K562 (cell line): ENCODE measurements at places on chromosomes 2 and 18. TPM values are rescaled to one million over a fixed set of nuclear protein-coding genes. Genes with fewer than 3 reads are reported as not detected.
A peak's percentile ranks its signal among the peaks of the same experiment; 100 is the strongest.

Gene LRRTM4
- not detected in 2 replicates for total RNA-seq

DNA sequence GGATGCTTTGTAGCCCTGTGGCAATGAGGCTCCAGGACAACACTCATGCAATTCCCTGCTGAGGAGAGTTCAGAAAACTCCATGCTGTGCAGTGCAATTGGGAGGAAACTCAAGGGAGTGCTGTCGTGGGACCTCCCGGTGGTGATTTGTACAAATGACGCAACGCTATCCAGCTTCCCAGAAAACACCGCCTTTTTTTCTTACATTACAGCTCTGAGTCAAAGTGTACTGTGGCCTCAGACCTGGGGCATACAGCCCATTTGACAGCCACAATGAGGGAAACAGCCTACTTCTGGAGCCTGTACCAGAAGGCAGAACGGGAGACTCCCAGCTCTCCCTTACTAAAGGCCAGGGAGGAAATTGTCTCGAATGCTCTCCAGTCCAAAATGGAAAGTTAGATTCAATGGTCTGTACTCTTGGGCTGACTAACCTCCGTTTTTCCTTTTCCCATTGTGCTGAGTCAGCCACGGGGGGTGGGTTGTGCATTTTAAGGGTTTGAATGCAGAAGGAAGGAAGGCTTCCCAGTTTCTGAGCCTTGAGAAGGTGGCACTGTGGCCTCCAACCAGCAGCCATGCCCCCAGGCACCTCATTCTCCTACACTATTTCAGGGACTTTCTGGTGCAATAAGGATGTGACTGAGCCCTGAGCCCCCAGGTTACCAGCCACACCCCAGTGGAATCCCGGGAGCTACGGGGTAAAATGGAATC lies 16.4 kb upstream of the CYP1B1 start:
- H3K27ac ChIP-seq: no peak overlapping the region
- DNase-seq: no peak
- H3K4me3 ChIP-seq: no peak overlapping the region

Gene AMER3
- not detected in 2 replicates for total RNA-seq

Gene YES1
- 90.6 and 99.4 TPM in 2 replicates for total RNA-seq

- H3K4me1 ChIP-seq: peaks cover 39% of the 10 kb centered on the region
- H3K36me3 ChIP-seq: peaks cover 7% of the 10 kb centered on the region; the same call in 2 of the 3 replicates
- H3K27me3 ChIP-seq: no peaks in the 10 kb centered on the region
- H3K27ac ChIP-seq: peak overlapping the region; percentile 25; the same call in 1 of the 3 replicates
- no peak for DNase-seq
Measured at GRCh38 chr2:120257522-120257921, 4.9 kb downstream of the RALB start.

- H3K27ac ChIP-seq: no peak overlapping the region
- H3K27me3 ChIP-seq: no peaks in the 10 kb centered on the region
- H3K4me1 ChIP-seq: no peaks in the 10 kb centered on the region
- no peak overlapping the region for H3K4me3 ChIP-seq
Measured at GRCh38 chr2:174376967-174377366, 18.6 kb upstream of the SCRN3 start.

- DNase-seq: no peak
- H3K4me1 ChIP-seq: no peaks in the 10 kb centered on the region
- no peaks in the 10 kb centered on the region for H3K27me3 ChIP-seq
- H3K4me3 ChIP-seq: no peak overlapping the region
Measured at GRCh38 chr2:60847854-60848253, 33.5 kb upstream of the REL start.

DNA sequence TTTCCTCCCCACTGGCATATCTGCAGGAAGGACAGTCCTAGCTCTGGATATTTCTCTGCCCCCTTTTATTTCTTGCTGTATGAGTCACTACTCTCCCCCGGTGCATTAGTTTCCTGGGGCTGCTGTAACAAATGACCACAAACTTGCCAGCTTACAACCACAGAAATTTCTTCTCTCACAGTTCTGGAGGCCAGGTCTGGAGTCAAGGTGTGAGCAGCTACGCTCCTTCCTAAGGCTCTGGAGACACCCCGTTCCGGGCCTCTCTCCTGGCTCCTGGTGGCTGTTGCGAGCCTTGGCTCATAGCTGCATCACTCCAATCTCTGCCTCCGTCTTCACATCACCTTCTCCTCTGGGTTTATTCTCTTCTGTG lies 34.1 kb downstream of the PTPRM start:
- H3K4me1 ChIP-seq: no peaks in the 10 kb centered on the region
- H3K36me3 ChIP-seq: no peaks in the 10 kb centered on the region
- H3K27ac ChIP-seq: no peak overlapping the region
- no peak overlapping the region for H3K4me3 ChIP-seq

Gene ALPI
- total RNA-seq: not detected in 2 replicates

Gene ITPRIPL1
- 8.9 and 9.0 TPM in 2 replicates for total RNA-seq

Gene GALNT1
- total RNA-seq: 49.6 and 53.0 TPM in 2 replicates

Gene NEU2
- not detected in 2 replicates for total RNA-seq

Gene CHMP1B
- 17.1 and 21.3 TPM in 2 replicates for total RNA-seq

- peaks cover 9% of the 10 kb centered on the region; the same call in 2 of the 3 replicates for H3K4me1 ChIP-seq
- H3K27ac ChIP-seq: no peak overlapping the region
- no peak for DNase-seq
- H3K27me3 ChIP-seq: no peaks in the 10 kb centered on the region
Measured at GRCh38 chr18:55479656-55480420, 108.2 kb downstream of the TCF4 start.

DNA sequence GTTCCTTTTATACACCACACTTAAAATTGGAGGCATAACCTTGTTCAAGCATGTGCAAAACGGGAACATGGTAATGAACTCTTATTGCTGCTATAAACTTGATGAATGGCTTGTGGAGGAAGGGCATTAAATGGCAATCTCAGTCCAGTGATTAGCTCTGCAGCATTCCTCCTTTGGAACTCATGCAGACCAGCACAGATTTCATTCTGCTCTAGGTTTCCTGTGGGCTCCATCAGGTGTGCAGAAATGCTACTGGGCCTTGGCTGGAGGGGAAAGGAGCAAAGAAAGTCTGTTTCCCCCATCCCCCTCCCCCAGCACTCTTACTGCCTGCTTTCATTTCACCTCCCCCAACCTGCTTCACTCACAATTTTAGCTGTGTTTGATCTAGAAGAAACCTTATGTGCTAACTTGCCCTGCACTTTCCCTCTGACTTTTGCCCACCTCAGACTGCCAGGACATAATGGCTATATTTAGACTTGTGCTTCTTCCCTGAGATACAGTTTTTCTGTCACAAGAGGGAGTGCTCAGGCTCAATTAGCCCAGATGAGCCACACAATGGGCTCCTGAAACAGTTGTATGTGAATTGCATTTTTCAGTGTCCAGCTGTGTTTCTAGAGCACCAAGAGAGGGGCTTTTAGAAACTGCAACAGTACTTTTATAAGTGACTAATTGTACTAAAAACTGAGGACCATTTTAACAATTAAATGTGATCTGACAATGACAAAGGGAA lies 109.8 kb downstream of the FSHR start:
- DNase-seq: no peak
- H3K4me3 ChIP-seq: no peak overlapping the region
- H3K27ac ChIP-seq: no peak overlapping the region
- no peaks in the 10 kb centered on the region for H3K36me3 ChIP-seq

DNA sequence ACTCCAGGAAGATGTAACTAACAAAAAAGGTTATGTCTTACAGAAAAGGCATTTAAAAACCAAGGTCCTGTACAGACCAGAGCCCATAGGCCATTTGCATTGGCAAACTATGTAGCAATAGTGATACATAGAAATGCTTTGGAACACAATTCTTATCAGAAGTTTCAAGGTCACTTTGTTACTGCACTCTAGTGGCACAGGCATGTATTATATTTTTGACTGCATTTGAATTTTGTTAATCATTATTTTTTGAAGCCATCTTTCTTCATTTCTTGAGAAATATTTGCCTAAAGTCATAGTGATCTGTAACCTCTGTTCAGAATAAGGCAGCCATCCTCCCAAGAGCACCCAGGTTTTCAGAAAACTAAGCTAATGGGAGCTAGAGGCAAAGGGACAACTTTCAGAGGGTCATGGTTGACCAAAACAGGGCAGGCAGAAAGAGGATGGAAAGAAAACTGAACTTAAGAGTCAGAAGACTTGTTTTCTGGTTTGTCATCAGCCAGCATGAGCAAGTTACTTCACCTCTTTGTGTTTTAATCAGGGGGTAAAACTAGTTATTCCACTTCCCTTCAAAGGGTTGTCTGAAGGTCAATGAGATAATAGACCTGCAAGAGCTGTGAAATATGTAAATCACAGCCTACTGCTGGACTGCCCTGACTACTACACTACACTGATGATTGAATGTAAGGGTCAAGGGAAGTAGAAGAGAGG lies 41.5 kb downstream of the SLC38A11 start:
- H3K4me1 ChIP-seq: no peaks in the 10 kb centered on the region
- H3K27ac ChIP-seq: no peak overlapping the region
- no peak overlapping the region for H3K4me3 ChIP-seq
- no peaks in the 10 kb centered on the region for H3K27me3 ChIP-seq
- DNase-seq: no peak

Gene IAH1
- 0.13 and 0.22 TPM in 2 replicates for total RNA-seq
